ENCODE measurements at places on chromosomes 13 and 19.
A peak's percentile ranks its signal among the peaks of the same experiment; 100 is the strongest.

DNA sequence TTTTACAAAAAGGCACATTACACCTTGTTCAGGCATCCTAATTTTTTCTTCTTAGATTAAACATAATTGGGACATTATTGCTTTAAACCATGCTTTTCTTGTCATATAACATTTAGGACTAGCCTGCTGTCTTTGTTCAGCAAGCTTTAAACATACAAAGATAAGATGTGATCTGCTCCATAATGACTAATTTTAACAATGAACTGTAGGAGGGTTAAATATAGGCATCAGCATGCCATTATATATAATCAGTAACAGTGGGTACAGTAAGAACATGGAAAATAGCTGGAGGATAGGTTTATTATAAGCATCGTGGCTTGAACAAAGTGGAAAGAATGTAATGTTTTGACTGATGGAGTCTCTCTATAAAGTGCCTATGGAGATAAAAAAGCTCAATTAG, 661.7 kb downstream of the SLITRK6 start:
- no peak for DNase-seq

- DNase-seq: no peak
These were observed 1.9 kb downstream of the OCEL1 start for GRCh38 chr19:17227798-17228367.

DNA sequence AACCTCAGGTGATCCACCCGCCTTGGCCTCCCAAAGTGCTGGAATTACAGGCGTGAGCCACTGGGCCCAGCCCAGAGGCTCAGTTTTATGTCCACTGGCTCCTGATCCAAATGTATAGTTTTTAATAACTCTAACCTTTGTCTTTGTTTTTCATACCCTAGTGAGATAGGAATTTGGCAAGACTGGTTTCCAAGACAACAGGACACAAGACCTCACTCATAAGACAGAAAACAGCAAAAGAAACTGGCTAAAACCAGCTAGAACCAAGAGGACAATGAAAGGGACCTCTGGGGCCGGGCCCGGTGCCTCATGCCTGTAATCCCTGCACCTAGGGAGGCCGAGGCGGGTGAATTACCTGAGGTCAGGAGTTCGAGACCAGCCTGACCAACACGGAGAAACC, 27.6 kb downstream of the CPT1C start:
- no peak for DNase-seq

- DNase-seq: no peak
These were observed 11.8 kb downstream of the HTR2A start for GRCh38 chr13:46885018-46885417.

DNA sequence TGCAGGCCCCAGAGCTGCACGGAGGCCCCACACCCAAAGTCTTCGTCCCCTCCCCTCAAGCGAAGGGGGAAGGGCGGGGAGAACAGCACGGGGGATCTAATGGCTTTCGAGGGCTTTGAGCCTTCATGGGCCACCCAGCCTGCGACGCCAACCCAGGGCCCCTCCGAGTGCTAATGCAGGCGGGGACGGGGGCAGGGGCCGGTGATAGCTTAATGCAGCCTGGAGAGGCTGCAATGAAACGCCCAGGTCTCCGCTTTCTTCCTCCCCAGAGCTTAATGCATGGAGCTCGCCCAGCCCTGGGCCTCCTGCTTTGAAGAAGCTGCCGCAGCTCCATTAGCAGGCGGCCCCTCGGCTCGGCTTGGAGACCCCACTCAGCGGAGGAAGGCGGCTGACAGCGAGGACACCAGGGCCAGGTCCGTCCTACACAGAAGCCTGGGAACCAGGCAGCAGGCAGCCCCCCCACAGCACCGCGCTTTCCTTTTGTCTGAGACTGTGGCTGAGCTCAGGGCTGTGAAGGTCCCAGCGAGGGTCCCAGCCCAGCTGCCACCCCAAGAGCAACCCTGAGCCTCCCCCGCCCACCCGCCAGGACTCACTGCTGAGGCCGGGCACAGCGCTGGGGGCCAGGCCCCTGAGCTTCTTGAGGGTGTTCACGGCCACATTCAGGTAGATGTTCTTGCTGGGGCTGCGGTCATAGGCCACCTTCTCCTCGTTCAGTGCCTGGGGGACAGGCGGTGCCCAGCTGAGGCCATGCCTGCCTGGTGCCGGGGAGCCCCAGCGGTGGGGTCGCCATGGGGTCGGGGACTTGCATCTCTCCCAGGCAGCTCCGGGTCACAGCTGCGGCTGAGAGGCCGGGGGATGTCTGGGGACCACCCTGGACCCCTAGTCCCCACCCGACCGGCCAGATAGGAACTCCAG, 7.5 kb upstream of the ATP8B3 start:
- DNase-seq: no peak

DNA sequence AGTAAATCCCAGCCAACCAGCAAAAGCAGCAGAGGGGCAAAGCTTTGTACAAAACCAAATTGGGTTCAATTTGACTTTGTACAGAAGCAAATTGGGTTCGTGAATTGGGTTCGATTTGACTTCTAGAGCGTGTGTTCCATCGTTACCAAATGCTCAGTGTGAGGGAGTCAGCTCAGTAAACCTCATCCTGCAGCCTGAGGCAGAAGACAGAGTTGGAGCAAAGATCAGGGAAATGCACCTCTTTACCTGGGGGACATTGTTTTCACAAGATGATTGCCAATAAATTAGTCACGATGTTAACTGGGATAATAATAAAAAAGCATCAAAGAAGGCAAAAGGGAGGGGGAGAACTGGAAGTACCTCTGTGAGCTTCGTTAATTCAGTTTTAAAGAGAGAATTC, 1.5 kb downstream of the RAB20 start:
- DNase-seq: no peak

DNA sequence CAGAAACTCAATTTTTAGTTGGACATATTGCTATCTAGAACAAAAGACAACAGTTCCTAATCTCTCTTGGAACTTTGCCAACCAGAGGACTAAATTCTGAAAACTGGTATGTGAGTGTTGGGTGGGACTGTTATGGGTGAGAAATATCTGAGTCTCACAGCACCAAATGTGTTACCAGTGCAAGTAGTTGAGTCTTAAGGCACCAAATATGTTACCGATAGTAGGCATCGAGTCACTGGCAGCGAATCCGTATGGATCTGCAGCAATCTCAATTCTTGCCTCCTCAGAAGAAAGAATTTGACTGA, 575.2 kb downstream of the DACH1 start:
- no peak for DNase-seq

GRCh38 chr19:47428177-47428894, 9.0 kb upstream of the MEIS3 start:
- DNase-seq: peak; percentile 75

- peak; percentile 36 for DNase-seq
These were observed 962 bp upstream of the IRS2 start for GRCh38 chr13:109787135-109787954.

DNA sequence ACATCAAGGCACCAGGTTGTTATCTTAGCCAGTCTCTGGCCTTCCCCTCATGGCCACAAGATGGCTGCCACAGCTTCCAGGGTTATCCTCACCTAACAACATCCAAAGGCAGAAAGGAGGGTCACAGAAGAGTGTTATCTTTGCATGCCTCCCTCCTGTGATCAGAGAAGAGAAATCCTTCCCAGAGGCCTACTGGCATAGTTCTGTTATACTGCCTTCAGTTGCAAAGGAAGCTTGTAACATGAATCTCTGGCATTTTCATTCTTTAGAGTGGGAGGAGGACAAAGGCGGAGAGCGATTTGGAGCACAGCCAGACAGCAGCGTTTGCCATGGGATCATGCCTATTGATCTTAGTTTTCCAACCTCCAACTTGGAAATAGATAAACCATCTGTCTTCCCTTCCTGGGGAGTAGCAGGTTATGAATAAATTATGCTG, 135.7 kb downstream of the DNAJC15 start:
- DNase-seq: no peak

- no peak for DNase-seq
These were observed 1227.4 kb upstream of the PCDH20 start for GRCh38 chr13:62643007-62643483.

GRCh38 chr13:51192348-51192747, 29.9 kb upstream of the FAM124A start:
- no peak for DNase-seq

DNA sequence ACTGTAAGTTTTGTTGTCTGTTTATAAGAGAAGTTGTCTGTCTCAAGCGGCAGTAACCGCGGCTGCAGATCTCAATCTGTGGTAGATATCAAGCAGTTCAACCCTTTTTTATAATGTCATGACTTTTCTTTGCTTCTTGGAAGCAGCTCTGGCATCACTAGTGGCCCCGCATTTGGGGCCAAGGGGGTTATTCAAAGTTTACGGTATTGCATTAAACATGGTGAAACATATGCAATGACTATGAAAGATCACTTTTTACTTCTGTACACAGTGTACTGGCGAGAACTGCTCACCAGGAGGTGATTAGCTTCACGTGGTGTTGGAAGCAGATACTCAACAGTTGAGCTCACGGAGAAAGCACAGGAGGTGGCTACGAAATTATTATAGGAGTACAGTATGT, 4.6 kb upstream of the FFAR3 start:
- DNase-seq: no peak

- DNase-seq: no peak
These were observed 3.3 kb downstream of the ICAM5 start for GRCh38 chr19:10292789-10293636.

- DNase-seq: no peak
These were observed at the start of gene FLT1 for GRCh38 chr13:28494778-28495537. Gene FLT1, minus strand, starts transcription at chr13:28495128. Its CDS starts 285 bp downstream, at chr13:28494843.

DNA sequence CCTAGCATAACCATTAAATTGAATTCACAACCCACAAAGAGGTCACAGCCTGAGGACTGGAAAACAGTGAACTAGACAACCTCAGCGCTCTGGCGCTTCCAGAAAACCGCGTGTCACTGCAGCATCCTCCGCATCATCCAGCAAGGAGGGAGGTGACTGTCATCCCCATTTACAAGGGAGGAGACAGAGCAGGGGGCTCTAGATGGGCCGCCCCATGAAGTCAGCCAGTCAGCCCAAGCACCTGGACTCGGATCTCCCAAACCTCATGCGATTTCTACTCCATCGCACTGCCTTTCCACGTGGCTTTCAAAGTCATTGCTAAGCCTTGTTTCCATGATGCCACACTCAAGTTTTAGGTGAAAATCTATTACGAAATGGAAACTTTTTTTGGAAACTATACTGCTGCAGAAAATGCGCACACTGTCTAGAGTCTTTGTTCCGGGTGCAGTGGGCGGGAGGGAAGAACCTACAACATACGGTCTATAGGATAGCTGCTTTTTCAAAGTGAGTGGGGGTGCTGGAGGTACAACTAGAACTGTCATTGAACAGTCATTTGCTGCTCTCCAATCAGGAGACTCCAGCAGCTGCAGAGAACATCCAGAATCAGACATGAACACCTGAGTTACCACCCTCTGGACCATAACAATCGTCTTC, 2.8 kb downstream of the AP3D1 start:
- DNase-seq: no peak

GRCh38 chr13:102688306-102688973, 6.4 kb downstream of the METTL21C start:
- no peak for DNase-seq

GRCh38 chr19:6551607-6552450, 21.0 kb downstream of the TNFSF9 start:
- DNase-seq: peak; percentile 65

DNA sequence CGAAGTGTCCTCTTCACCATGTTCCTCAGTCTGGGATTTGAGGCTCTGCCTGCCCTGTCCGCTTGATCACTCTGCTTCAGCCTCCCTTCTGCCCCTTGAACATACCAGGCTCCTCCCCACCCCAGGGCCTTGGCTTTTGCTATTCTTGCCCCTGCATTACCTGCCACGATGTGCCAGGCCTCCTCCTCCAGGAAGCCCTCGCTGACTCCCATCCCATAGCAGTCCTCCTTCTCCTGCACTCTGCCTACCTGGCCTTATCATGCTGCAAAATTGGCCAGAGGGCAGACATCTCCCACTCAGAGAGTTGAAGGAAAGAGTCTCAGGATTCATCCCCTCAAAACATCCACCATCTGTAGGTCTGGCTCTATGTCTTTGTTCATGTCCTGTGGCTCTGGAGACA, 2.2 kb downstream of the YJEFN3 start:
- DNase-seq: no peak

- DNase-seq: no peak
These were observed 303.4 kb downstream of the GPC6 start for GRCh38 chr13:93529961-93530360.

DNA sequence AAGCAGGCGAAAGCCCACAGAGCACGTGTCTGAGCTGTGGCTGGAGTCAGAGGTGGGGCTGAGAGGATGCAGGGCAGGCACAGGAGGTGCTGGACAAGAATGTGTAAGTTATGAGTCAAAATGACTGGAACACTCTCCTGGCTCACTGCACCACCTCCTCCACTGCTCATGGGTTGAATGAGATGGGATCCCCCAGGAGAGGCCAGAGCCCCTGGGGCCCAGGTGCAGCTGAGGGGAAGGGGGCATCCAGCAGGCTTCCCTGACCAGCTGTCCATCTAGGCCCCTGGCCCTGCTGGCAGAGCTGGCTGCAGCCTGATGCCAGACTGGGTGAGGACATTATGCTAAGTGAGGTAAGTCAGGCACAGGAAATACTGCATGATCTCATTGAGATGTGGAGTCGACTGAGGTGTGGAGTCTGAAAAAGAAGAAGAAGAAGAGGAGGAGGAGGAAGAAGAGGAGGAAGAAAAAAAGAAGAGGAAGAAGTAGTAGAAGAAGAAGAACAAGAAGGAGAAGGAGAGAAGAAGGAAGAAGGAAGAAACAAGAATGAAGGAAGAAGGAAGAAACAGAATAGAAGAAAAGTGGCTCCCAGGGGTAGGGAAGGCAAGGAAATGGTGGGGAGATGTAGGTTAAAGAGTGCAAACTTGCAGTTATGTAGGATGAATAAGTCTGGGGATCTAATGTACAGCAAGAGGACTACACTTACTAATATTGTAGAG, 747.4 kb downstream of the UQCRFS1 start:
- no peak for DNase-seq

- no peak for DNase-seq
These were observed 6.9 kb upstream of the FBXL3 start for GRCh38 chr13:77033717-77034302.

GRCh38 chr19:4454747-4455718, 2.6 kb downstream of the UBXN6 start:
- no peak for DNase-seq

GRCh38 chr19:10568062-10568825, 535 bp downstream of the CDKN2D start:
- peak; percentile 81 for DNase-seq

DNA sequence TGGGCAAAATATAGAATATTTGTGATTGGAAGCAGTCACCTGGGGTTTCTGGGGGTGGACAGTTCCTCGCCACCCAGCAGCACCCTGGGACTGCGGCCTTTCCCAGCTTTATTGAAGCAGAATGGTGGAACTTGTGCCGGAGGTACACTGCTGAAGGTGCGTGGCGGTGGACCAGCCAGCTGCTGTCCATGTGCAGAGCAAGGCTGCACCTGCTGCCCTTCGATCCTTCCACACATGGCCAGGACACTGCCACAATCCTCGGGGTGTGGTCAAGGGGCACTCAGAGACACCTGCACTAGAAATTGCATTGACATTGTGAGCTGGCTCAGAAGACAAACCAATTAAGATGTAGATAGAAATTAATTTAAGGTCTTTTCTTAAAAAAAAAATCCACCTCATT, 11.4 kb upstream of the GPI start:
- no peak for DNase-seq

Measured in CD8-positive, alpha-beta memory T cell (primary cell).